ENCODE measurements at places on chromosomes 6 and 20. TPM values are rescaled to one million over a fixed set of nuclear protein-coding genes. Genes with fewer than 3 reads are reported as not detected.

GRCh38 chr6:142756215-142756630 lies 188.8 kb downstream of the HIVEP2 start:
- peak; percentile 97 for ATAC-seq

- no peak for ATAC-seq
These were observed 116.6 kb downstream of the SLC22A3 start for GRCh38 chr6:160464744-160465143.

GRCh38 chr20:36017048-36017951 lies 48.9 kb downstream of the CNBD2 start:
- peak; percentile 89 for ATAC-seq

DNA sequence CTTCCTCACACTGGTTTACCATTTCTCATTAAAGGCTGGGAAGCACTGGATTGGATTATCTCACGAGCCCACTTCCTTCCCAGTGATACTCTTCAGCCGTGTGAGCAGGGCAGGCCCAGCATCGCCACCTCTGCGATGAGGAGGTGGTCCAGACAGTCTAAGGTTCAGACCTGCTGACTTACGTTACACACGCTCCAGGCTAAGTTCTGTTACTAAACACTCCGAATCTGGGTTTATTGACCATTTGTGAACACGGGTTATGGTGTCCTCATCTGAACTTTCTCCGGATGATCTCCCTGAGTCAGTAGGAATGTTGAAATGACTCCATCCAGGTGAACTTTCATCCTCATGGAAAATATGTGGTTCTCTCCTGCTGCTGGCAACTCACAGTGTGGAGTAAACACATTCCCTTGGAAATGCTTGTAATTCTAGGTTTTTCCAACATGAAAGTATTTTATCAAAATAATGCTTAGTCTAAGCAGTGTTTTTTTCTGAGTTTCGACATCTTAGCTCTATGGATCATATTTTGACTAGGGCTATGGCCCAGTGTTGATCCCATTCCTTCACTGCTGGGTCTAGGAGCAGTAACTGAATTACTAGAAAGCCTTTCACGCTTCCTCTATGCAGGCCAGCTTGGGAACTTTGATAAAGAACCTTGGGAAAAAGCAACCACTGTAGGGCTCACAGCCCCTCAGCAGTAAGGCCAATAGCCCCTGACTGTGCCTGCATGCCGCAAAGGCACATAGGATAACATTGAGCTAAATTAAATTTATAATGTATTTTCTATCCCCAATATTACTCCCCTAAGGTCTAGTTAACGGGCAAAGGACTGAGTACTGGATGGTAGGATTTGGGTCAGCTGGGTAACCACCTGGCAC lies 37.7 kb upstream of the PXDC1 start:
- no peak for ATAC-seq

GRCh38 chr20:32789896-32790750 lies 27.9 kb downstream of the DNMT3B start:
- ATAC-seq, result peak; percentile 82

DNA sequence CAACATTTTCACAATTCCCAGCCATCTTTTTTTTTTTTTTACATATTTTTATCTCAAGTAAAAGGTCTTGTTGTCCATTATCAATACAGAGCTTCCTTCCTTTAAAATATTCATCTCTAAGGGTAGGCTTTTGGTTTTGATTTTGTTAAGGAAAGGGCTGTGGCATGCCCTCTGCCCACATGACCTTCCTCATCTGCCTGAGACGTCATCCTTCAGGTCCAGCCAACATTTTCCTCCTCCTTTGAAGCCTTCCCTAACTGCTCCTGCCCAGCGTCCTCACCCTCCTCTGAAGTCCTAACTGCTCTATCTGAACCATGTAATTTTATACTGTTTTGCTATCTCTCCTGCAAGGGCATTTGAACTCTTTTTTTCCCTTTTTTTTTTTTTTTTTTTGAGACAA lies 73.9 kb upstream of the TGM3 start:
- no peak for ATAC-seq

DNA sequence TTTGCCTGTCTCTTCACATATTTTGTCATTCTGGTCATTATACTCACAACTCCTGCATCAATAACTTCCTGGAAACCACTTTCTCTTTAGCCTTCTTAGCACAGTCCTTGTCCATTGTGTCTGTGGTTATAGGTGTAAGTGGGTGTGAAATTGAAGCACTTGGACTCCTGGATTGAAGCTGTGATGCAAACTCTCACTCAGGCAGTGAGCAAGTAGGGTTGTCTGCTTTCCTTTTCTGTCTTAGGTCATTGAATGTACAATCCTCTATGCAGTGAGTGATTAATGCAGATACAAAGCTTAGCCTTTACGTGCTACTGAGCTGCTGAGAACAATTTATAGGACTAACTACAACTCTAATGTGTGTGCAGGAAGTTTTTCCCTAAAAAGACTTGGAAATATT lies 54.8 kb downstream of the ADGRB3 start:
- ATAC-seq, result no peak

- peak; percentile 81 for ATAC-seq
These were observed 111.3 kb downstream of the PRDM1 start for GRCh38 chr6:106197441-106197840.

GRCh38 chr20:8805737-8806442 lies 263.0 kb upstream of the PLCB4 start:
- no peak for ATAC-seq

MUC22 gene
- total RNA-seq, result not detected

DEF6 gene
- 0.57 TPM for total RNA-seq

RBPJL gene
- total RNA-seq, result 0.44 TPM

PSMB9 gene
- total RNA-seq, result 62.1 TPM

SMPDL3A gene
- total RNA-seq, result 15.2 TPM

MTG2 gene
- 21.2 TPM for total RNA-seq
